ENCODE measurements at places on chromosomes 5 and 9. TPM values are rescaled to one million over a fixed set of nuclear protein-coding genes. Genes with fewer than 3 reads are reported as not detected.
A peak's percentile ranks its signal among the peaks of the same experiment; 100 is the strongest.

- no peak for DNase-seq
Observed at GRCh38 chr9:89814340-89815040, 209.7 kb downstream of the GADD45G start.

DNA sequence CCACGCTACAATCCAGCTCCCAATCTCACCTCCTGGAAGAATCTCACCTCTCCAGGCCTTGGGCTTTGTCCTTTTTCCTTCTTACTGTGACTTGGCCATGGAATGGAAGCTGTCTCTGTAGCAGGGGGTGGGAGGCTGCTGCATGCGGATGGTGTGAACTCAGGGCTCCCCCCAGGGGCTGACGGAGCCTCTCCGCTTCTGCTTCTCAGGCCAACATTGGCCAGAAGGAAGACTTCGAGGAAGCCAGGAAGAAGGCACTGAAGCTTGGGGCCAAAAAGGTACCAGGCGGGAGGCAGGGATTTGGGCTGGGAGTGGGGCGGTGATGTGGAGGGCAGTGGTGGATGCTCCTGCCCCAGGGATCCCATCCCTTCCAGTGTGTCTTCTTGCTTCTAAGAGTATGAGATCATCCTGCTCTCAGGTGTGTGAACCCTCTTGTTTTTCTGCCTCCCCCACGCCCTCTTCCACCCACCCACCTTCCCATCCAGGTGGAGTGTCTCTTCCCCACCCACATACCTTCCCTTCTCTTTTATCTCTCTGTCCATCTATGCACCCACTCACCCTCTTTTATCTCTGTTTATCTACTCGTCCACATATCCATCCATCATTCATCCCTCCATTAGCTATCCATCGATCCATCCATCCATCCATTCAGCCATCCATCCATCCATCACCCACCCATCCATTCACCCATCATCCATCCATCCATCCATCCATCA, 9.5 kb downstream of the ASS1 start:
- no peak for DNase-seq

DNA sequence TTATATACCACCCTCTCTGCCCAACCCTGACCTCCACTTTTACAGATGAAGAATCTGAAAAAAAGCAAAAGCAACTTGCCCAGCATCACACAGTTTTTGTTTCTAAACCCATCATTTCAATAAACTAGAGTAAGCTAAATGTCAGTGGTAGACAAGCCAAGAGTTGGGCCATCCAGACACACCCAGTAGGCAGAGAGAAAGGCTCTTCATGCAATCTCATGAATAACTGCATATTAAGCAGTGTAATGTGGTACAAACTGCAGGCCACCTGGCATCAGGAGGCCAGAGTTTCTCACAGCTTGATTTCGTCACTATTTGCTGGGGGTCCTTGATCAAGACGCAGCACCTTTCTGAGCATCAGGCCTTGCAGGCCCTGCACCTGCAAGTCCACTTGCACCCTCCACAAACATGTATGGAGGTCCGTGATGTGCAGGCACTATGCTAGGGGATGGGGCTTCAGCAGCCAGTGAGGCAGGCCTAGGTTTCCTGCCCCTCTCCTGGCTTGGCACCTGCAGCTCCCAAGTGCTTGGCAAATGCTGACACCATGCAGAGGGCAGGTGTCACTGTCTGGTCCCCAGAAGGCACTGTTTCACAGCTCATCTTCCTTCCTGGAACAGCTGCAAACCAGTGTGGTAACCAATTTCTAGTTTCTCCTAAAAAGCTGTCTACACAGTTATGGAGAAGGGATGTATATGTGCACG, 29.8 kb downstream of the ADAM19 start:
- no peak for DNase-seq

GRCh38 chr5:178462816-178463215, 127.4 kb downstream of the COL23A1 start:
- peak; percentile 66 for DNase-seq

DNA sequence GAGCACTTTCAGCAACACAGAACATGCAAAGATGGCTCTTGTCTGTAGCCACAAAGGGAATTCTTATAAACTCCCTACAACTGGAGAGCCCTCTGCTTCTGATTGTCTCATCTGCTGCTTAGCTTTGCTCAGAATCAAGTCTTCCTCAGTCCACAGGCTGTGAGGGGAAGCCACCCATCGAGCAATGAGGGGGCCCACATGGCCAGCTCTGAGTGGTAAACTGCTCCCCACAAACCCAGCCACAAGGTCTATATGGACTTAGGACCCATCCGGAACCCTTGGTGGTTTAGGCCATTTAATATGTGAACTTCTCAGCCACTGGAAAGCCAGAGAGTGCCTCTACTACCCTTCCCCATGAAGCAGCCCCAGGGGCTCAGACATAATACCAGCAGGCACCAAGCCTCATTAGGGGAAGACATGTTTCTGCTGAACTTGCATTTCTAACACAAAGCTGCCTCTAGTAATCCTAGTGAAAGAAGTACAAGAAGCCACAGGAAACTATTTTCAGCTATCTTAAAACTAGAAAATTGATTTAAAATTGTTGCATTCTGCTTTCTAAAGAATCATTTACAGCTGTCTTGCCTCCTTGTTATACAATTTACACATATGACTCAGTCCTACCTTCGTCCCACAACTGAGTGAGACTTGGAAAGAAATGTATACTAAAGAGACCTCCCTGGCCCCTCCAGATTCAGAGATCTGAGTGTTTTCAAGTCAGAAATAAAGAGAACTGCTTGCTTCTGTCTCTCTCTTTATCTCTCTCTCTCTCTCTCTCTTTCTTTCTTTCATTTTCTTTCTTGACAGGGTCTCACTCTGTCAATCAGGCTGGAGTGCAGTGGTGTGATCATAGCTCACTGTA, 90.2 kb downstream of the ESM1 start:
- no peak for DNase-seq

GRCh38 chr5:73437101-73437776, 11.3 kb downstream of the FOXD1 start:
- peak; percentile 93 for DNase-seq

DNA sequence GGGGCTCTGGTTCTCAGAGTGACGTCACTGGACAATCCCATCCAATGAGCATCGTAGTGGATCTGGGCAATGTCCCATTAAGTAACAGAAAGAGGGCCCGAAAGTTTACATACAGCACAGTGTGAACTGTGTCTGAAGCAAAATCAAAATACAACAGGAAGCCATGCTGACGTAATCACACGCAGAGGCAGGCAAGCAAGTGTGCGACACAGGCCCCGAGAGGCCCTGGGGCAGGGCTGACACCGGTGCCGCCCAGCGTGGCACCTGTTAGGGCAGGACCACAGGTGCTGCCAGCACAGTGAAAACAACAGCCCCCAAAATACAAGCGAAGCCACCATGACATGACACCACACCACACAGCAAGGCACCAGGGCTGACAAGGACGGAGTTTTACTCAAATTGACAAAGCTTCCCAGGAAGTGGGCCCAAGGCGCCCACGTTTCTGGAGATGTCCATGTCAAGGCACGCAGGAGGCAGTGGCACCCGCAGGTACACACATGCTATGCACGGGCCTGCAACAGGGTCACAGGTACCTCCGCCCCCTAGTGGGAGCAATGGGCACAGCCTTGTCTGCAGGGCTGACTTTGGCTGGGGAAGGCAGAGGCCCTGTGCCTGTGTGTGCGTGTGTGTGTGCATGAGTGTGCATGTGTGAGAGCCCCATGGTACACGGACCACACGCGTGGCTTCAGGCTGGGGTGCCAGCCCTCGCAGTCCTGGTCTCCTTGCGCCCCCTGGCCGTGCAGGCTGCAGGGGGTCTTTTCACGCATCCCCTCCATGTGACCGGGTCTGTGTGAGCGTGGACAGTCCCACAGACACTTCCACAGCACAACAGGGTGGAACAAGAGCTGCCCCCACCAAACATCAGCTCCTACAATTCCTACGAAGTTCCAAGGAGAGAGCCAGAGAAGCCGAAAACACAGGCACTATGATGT, 19.6 kb downstream of the QSOX2 start:
- no peak for DNase-seq

- DNase-seq, result no peak
Observed at GRCh38 chr9:86181379-86182315, 77.8 kb downstream of the C9orf153 start.

- DNase-seq, result no peak
Observed at GRCh38 chr9:7536310-7536939, 263.2 kb downstream of the DMAC1 start.

DNA sequence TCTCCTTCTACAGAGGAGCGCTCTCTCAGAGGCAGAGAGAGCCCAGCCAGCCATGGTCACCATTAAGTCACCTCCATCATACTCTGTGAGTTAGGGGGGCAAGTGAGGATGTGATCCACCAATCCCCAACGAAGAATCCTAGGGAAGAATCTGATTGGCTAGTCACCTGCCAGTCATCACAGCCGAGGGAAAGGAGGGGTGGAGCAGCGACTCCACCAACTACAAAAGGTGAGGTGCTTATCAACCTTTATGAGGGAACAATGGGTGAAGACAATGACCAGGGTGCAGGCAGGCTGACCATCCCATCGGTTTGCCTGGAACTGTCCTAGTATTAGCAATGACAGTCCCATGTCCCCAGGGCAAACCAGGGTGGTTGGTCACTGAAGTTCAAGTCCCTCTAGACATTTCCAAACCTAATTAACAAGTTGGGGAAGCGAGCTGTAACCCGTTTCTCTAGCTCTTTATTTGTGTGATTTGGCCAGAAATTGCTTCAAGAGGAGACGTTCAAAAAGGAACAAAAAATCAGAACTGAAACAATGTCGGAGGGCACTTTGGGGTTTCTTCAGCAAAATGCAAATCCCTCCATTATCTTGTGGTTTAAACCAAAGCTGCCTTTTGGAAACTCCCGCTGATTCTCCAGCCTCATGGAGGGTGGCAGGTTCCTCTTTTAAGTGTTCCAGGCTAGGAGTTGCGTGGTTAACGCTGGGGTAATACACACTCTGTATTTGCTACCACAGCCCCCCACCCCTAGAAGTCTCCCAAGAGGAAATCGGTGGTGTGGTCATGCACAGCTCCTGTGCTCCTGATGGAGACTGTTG, 18.8 kb upstream of the FCN1 start:
- DNase-seq, result no peak

DNA sequence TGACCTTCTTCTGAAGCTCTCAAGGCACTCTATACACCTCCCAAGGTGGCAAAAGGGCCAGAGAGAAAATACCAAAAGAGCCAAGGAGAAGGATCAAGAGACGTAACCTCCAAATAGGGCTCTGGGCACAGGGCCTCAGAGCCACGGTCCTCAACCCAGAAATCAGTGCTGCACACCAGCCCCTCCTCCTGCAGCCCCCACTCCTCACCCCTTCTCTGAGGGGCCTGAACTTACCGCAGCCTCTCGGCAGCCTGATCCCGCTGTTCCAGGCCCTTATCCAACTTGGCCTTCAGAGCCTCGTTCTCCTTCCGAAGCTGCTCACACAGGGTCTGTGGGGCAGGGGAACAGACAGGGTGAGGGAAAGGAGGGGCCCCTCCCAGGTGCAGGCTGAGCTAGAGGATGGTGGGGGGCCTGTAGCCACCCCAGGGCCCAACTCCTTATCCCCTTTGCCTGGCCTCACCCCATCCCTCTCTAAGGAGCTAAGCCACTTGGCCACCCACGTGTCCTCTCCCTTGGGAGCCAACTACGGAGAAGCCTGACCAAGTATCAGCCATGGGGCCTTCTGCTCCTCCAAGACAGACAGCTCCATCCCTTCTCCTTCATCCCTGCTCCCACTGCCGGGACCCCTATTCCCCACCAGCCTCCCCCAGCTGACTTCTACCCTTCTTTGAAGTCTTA, 28.8 kb downstream of the TNIP1 start:
- DNase-seq, result no peak

GRCh38 chr9:85443190-85443598, 298.6 kb downstream of the AGTPBP1 start:
- DNase-seq, result no peak

DNA sequence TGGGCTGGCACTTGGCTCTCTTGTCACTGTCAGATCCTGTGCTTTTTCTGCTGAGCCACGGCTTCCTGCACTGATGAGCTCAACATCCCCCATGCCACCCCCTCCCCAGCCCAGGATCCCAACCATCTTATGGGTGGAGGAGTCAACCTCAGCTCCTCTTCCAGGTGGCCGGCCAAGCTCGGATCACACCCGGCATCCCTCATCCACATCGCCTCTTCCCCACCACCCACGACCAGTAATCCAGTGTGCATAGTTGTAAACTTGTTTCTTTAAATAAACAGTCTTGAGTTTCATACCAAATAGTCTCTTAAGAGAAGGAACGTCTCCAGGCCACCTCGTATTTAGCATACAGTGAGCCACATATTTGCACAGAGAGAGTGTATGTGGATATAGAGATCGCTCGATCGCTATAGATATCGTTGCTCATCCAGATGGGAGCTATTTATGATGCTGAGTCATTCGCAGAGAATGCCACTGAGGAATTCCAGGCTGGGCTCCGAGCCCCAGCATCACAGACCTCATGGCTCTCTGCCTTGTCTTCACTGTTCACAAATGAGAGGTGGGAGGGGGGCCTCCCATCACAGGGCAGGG, 61.8 kb upstream of the CPLX2 start:
- DNase-seq, result no peak

- no peak for DNase-seq
Observed at GRCh38 chr5:158054223-158055110, 195.5 kb upstream of the CLINT1 start.

- no peak for DNase-seq
Observed at GRCh38 chr5:55205001-55205400, 22.1 kb downstream of the MCIDAS start.

GRCh38 chr9:135888766-135889394, 18.5 kb downstream of the CAMSAP1 start:
- DNase-seq, result no peak

GRCh38 chr5:93583768-93584595, 960 bp downstream of the NR2F1 start:
- no peak for DNase-seq

GRCh38 chr5:74622122-74622521, 18.4 kb downstream of the ENC1 start:
- no peak for DNase-seq

DNA sequence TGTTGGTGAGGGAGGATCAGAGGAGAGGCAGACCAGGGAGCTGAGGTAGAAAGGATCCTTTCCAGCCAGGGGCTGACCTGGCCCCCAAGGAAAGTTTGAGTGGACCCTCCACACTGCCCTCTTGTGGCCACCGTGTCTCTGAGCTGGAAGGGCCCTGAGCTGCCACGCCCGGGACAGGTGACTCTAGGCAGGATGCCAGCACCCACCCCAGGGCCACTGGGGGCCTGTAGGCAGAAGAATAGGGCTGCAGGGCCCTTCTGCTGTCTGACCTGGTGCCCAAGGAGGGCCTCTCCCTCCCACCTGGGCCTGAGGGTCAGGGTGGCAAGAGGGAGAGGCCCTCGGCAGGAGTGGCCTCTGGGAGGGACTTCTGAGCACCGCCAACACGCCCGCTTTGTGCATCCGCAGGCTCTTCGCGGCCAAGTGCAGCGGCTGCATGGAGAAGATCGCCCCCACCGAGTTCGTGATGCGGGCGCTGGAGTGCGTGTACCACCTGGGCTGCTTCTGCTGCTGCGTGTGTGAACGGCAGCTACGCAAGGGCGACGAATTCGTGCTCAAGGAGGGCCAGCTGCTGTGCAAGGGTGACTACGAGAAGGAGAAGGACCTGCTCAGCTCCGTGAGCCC, 76.8 kb downstream of the LMX1B start:
- DNase-seq, result no peak

The DOCK8 gene
- 15.2 TPM for polyA plus RNA-seq

The NMUR2 gene
- polyA plus RNA-seq, result 0.15 TPM

The SMIM3 gene
- 21.6 TPM for polyA plus RNA-seq

The OR13C4 gene
- polyA plus RNA-seq, result not detected

The PCDHA3 gene
- polyA plus RNA-seq, result 0.47 TPM
